Ureter (tissue), 1 donor: ENCODE measurements at places on chromosomes 2 and 18. TPM values are rescaled to one million over a fixed set of nuclear protein-coding genes. Genes with fewer than 3 reads are reported as not detected.

- no peak for DNase-seq
Observed at GRCh38 chr2:154882725-154883124, 184.2 kb downstream of the KCNJ3 start.

DNA sequence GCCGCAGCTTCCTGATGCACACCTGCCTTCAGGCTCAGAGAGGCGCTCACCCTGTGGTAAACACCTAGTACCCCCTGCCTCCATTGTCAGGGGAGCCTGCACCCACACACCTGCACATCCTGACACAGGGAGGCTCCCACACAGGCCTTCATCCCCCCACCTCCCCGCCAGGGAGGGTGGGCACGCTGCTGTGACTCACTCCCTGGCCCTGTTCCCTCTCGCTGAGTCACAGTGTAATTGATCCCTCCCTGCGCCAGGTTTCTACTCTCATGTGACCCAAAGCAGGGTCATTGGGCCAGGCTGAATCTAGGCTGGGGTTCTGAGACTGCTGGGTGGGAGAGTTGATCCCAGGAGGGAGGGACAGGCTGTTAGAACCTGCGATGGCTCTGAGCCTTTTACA, 8.5 kb upstream of the CELF4 start:
- no peak for DNase-seq

DNA sequence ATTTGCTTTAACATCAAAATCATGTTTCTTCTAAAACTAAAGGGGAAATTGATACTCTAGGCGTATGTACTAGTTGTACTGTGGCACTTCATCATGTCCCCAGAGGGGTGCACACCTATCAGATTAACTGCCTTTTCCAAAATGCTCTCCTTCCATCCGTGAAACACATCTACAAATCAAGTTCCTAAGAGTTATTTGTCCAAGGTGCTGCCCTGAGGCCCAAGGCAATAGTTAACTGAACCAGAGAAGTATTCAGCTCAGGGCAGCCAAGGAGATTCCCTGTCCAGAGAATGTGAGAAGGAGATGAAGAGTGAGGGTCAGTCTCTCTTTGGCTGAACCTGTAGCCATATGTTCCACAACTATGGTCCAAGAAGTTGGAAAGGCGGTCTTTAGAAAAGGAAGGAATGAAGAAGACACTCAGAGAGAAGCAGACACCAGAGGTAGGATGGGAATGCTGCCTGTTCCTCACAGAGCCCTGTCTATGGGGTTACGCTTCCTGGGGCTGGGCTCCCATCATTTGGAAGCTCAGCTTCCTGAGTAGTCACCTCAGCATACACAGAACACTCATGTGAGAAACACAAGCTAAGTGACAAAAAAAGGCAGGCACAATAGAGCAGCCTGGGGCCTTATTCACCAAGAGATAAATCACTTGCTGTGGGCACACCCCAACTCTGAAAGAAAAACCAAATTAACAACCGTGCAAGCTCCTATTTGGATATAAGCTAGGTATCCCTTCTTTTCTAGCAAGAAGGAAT, 55.6 kb downstream of the ANKRD44 start:
- no peak for DNase-seq

DNA sequence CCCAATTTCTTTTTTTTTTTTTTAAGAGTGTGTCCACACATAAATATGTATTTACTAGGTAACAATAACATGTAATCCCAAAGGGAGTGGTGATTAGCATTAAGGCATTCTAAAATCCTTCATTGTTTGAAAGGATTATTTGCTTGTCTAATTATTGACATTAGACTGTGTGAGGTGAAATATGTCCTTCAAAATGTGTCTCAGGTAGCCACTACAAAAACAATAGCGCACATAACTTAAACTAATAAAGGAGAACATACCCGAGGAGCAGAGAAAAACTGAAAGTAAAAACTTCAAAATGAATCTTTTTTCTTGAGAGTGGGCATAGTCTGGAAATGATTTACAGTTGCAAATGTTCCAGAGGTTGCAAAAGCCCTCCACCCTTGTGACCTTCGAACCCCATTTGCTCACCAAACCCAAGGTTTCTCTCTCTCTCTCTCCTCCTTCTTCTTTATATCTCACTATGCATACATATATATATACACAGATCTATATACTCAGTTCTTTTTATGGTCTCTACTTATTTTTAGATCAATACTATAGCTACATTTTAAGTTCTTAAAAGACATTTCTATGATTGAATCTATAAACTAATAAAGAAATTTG, 24.4 kb upstream of the FRZB start:
- no peak for DNase-seq

GRCh38 chr18:3647636-3648035, 197.7 kb downstream of the TGIF1 start:
- no peak for DNase-seq

DNA sequence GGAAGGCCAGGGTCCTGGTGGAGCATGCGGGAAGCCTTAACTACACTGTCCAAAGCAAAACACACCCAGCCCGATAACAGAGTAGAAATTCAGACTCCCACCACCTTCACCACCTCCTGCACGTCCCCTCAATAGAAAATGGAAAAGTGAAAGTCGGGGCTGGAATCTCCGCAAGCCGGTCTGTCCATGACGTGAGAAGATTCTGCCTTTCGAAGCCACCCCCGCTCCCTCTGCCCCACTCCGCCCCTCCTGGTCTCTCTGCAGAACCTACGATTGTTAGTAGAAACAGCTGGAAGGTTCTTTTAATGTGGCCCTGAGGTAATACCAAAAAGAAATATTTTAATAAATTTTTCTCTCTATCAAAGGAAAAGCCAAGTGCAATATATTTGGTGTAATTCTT, 116.4 kb downstream of the GBX2 start:
- DNase-seq: no peak

GRCh38 chr2:134401789-134402188, 147.9 kb downstream of the MGAT5 start:
- no peak for DNase-seq

- no peak for DNase-seq
Observed at GRCh38 chr2:12318427-12319057, 398.2 kb upstream of the TRIB2 start.

DNA sequence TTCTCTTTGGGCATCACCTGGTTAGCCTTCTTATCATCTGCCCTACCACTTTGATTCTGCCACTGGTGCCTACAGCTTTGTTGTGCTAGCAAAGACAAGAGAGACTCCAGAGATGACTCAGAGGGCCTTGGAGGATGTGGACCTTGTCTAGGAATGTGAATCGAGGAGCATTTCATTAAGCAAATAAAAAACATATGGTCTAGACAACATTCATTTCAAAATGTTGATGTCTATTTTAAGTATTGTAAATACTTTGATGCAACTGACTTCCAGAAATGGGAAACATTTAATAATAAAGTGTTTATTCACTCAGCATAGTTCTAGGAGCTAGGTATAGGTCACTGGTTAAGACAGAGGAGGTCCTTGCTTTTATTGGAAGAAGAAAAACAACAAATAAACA, 195.5 kb downstream of the CDCA7 start:
- no peak for DNase-seq

DNA sequence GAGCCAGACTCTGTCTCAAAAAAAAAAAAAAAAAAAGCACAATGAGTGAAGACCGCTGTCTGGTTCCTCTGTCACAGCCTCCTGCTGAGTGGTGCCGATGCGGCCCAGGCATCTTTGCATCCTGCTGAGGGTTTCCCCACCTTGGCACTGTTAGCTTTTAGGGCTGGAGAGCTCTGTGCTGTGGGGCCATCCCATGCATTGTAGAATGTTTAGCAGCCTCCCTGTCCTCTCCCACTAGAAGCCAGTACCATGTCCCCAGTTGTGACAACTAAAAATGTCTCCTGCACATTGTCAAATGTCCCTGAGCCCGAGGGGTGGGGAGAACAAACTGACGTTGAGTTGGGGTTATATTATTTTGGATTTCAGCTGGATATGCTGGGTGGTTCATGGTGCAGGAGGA, 7.9 kb upstream of the COLEC11 start:
- DNase-seq: no peak

GRCh38 chr2:81481242-81481993, 1176.9 kb upstream of the LRRTM1 start:
- DNase-seq: no peak

- DNase-seq: no peak
Observed at GRCh38 chr2:127439343-127439742, 21.1 kb downstream of the PROC start.

GRCh38 chr18:21660078-21660477, 44.5 kb downstream of the ABHD3 start:
- DNase-seq: no peak

DNA sequence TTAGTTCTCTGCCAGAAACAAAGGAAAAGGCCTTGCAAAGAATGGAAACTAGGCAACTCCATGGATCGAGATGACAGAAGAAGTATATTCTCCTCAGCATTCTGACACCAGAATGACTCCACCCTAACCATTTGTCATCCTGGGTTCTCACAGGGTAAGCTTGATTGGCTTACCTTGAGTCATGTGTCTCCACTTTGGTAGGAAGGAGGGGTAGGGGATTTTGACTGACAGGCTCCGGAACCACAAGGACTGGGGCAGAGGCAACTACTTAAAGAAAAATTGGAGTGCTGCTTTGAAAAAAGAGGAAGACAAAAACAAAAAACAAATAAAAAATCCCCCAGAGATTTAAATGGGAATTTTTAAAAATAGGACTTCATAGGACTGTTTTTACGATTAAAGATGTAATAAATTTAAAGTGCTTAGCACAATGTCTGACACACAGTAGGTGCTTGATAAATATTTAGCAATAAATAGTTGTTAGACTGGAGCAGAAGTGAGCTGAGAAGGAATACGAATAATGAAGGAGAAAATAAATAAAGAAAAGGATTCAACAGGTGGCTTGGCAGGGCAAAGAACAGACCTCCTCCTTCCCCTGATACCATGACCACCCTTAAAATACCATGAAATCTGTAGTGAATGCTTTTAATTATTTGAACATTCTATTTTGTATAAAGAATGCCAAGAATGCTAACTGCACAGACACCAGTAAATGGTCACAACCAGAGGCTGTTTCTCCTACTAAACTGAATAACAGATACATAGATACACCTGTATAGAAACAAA, 230.2 kb downstream of the CDCA7 start:
- DNase-seq: no peak

DNA sequence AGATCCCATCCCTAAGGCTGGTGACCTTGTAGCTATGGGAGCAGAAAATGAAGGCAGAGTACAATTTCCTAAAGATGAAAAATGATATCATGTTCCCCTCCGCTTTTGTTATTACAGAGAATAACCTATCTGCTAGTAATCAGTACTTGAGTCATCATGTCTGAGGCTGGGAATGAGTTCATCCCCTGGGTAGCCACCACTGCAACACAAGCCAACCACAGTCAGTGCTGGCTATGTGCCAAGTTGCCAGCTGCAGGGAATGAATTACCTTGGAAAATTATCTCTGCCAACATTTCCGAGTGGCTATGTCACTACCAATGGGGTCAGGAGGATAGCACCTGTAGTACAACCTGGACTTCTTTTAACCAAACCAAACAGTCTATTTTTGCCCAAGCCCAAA, 1094.7 kb upstream of the DDX18 start:
- no peak for DNase-seq

DNA sequence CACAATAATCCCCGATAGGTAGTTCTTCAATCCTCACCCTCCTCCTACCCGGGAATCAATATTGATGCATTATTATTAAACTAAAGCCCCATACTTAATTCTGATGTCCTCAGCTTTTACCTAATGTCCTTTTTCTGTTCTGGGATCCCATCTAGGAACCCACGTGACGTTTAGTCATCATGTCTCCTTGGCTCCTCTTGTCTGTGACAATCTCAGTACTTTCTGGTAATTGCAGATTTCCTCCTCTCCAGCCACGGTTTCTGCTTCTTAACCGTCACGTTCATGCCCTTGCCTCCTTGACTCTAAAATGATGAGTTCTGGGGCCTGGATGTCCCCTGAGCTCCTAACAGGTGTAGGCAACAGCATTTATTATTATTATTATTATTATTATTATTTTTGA, 2.9 kb upstream of the DGKD start:
- no peak for DNase-seq

- DNase-seq: no peak
Observed at GRCh38 chr2:141554810-141555209, 576.0 kb downstream of the LRP1B start.

DNA sequence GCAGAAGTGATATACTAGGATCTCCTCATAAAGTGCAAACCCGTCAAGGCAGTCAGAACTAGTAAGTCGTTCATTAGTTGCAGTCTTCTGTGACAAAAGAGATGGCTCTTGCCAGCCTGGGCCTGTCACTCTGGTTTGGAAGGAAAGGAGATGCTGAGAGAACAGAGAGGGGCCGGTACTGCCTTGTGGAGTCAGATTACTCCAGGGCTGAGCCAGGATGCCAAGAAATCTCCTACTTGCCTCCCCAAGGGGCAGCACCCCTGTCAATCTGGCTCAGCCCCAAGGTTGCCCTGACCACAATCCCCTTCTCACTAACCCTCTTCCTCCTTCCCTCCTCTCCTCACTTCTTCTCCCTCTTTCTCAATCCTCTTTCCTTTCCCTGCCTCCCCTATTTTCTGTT, 62.9 kb upstream of the ASPRV1 start:
- DNase-seq: no peak

DNA sequence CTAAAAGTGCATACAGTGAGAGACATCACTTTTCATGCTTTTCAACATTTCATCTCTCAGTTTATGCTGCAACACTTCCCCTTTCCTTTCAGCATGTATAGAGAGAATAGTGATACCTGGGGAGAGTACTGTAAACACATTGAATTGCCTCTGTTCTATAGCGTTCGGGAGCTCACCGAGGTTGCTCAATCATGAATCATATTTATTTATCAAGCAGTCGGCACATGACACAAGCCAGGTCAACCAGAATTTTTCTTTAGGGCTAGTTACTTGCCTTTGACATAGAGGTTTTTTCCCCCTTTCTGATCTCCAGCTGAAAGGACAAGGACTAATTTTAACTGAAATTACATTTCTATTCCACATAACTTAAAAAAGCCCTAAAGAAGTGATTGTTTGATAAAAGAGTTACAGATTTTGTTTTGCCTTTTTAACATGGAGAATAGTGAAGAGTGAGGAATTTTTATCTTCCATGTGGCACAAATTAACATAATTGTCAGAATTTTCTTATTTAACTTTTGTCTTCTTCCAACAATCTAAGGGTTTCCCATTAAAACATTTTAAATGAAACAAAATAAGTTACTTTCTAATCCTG, 690.9 kb upstream of the TMEFF2 start:
- DNase-seq: no peak

DNA sequence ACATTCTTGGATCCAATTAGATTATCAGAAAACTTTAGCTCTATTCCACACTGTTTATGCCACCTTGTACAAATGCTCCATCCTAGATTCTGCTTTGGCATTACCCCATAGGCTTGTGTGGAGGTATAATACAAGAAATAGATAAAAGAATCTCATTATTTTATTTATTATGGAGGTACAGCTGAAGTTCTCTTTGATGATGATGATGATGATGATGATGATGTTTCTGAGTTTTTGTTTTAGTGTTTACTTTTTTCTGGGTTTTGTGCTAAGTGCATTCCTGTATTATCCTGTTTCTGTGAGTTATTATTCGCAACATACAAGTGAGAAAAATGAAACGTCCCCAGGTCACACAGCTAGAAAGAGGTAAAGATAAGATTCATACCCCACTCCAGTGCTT, 43.4 kb downstream of the ANXA4 start:
- no peak for DNase-seq

GRCh38 chr2:219332542-219332941, at the start of gene RESP18:
Gene RESP18 (minus strand): TSS chr2:219332744.
- DNase-seq: no peak

OTX1 gene
- 0.36 TPM for total RNA-seq

CPS1 gene
- 3.9 TPM for total RNA-seq

RSAD2 gene
- total RNA-seq: 4.4 TPM

ITGB1BP1 gene
- total RNA-seq: 79.5 TPM

DNMT3A gene
- total RNA-seq: 40.1 TPM
